Uterine smooth muscle cell (primary cell): ENCODE measurements at places on chromosomes 2 and 18. TPM values are rescaled to one million over a fixed set of nuclear protein-coding genes. Genes with fewer than 3 reads are reported as not detected.

SLC4A3 gene
- total RNA-seq = 4.3 and 9.5 TPM in 2 replicates

NPHP1 gene
- total RNA-seq = 5.4 and 5.6 TPM in 2 replicates

MC4R gene
- total RNA-seq = not detected in 2 replicates

SLC5A7 gene
- total RNA-seq = not detected in 2 replicates

SH3BP4 gene
- 30.5 and 43.1 TPM in 2 replicates for total RNA-seq
